ENCODE measurements at places on chromosomes 2 and 18.

- DNase-seq: no peak
Observed at GRCh38 chr2:174694196-174694878, 69.9 kb downstream of the CHRNA1 start.

- DNase-seq: no peak
Observed at GRCh38 chr18:75544496-75544895, 117.0 kb upstream of the SMIM21 start.

- DNase-seq: no peak
Observed at GRCh38 chr2:24354395-24354794, 5.9 kb downstream of the ITSN2 start.

GRCh38 chr18:7870855-7871254 is 303.7 kb downstream of the PTPRM start:
- peak; percentile 25 for DNase-seq

GRCh38 chr2:86552889-86553288 is 10.4 kb downstream of the CHMP3 start:
- DNase-seq: no peak

GRCh38 chr2:133765658-133766057 is 197.4 kb upstream of the NCKAP5 start:
- no peak for DNase-seq

DNA sequence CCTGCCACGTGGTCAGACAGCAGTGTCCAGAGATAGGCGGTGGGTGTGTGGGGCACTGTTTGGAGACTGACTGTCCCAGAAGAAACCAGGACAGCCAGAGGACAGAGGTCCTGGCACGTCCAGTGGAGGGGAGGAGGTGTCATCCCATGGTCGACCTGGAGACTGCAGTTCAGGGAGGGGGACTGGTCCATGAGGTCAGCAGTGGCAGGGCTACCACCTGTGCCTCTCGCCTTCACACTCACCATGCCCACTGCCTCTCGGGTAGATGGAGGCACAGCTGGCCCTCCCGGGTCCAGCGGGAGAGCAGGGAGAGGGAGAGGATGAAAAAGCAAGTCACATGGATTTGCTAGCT is 53.9 kb downstream of the INHBB start:
- no peak for DNase-seq

DNA sequence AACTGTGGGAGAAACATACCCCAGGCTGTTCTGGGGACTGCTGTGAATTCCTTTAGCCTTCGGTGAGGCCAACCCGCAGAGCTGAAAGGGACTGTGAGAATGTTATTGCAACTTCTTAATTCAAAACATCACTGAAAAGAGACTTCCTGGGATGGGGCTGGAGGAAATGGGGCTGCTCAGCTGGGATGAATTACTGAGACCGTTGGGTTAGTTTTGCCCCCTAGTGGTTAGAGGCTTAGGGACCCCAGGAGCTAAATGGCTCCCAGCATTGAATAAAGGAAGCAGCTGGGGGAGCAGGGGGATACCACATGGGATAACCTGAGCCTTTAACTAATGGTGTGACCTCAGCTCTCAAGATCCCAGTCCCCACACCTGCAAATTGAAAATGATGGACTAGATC is 941.1 kb upstream of the FANCL start:
- no peak for DNase-seq

GRCh38 chr2:237723602-237724001 is 75.0 kb upstream of the RBM44 start:
- DNase-seq: no peak

DNA sequence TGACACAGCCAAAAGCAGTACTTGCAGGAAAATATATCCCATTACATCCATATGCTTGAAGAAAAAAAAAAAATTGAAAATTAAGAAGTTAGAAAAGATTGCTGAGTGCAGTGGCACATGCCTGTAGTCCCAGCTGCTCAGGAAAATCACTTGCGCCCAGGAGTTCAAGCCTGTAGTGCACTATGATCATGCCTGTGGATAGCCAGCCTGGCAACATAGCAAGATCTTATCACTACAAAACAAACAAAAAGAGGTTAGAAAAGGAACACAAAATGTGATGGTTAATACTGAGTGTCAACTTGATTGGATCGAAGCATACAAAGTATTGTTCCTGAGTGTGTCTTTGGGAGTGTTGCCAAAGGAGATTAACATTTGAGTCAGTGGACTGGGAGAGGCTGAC is 361.9 kb downstream of the NYAP2 start:
- no peak for DNase-seq

DNA sequence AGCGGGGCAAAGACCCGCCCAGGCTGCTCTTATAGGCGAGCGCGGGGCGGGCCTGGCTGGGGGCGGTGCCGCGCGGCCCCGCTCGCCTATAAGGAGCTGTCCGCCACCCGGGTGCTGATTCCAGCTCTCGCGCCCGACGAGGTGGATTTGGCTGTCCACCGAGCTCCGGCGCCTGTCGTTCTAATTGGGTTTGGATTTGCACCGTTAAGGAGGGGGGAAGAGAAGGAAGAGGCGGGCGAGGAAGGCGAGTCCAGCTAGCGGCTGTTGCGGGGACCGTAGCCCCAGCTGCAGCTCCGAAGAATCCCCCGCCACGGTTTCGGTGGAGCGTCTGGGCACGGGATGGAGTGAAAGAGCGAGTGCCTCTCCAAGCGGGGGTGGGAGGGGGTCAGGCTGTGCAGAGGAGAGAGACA is at the start of gene CNTNAP5:
Gene CNTNAP5, plus strand, starts transcription at position 117 of the 410 bp plus-strand sequence. CDS start 364 bp downstream, outside the sequence.
- DNase-seq: no peak

DNA sequence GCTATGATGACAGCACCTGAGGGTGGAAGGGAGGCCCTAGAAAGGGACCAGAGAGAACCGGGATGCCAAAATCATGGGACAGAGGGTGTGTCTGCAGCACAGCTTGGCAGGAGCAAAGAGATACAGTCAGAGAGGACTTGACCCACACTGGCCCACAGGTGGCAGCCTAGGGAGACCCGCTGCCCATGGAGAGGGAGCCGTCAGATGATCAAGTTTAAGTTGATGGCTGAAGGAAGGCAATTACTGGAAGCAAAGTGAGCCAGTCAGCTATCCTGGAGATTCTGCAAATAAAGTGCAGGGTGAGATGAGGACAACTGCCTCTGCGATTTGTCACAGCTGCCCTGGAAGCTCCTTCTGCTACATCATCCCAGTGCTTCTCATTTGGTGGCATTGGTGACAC is 74.0 kb downstream of the CMPK2 start:
- DNase-seq: no peak

- DNase-seq: no peak
Observed at GRCh38 chr2:183125659-183126341, 1.6 kb downstream of the NUP35 start.

DNA sequence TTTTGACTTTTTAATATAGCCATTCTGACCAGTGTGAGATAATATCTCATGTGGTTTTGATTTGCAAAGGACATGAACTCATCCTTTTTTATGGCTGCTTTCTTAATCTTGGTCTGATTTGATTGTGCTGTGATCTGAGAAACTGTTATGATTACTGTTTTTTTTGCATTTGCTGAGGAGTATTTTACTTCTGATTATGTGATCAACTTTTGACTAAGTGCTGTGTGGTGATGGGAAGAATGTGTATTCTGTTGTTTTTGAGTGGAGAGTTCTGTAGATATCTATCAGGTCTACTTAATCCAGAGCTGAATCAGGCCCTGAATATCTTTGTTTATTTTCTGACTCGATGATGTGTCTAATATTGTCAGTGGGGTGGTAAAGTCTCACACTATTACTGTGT is 16.8 kb downstream of the SP140L start:
- DNase-seq: no peak

- DNase-seq: no peak
Observed at GRCh38 chr2:204470621-204471196, 74.6 kb upstream of the PARD3B start.

GRCh38 chr2:48266698-48267097 is 263.3 kb upstream of the STON1 start:
- DNase-seq: no peak

GRCh38 chr2:40797120-40797519 is 345.2 kb upstream of the SLC8A1 start:
- DNase-seq: peak; percentile 45

- DNase-seq: no peak
Observed at GRCh38 chr2:109516445-109517117, 97.2 kb downstream of the SEPTIN10 start.

DNA sequence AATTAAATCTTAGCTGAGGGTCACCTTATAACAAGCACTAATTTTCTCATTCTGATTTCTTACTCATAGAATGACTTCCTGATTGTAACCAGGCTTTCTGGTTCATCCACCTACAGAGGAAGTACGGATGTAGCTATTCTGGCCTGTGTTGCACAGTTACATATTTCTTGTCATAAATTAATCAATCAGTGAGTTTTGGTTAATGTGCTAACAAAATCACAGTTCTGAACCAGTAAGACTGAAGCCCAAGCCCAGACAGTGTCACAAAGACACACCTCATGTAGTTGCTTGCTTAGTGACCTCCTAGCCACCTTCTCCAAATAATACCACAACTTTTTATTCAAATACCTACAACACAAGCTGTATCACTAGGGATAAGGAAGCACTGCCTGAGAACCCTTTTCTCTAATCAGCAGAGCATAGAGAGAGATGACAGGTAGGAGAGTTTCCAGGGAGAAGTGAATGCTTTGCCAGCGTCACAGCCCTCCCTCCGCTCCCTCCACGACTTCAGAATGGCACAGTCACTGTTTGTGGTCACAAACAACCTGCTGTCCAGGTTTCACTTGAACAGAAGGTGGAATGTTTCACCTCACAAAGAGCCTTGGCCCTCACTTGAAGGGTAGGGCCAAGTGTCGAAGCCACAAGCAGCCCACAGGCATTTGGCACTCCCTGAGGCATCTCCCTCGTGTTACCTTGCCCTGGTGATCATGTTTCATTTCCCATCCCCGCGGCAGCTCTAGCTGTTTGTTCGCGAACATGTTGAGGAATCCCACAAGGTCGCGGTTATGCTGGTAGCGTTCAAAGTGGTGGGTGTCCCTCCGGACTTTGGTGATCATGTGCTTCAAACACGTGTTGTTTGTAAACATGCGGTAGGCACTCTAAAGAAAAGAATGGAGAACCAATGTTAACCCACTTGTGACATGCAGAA is 120.8 kb upstream of the STK17B start:
- peak; percentile 20 for DNase-seq

DNA sequence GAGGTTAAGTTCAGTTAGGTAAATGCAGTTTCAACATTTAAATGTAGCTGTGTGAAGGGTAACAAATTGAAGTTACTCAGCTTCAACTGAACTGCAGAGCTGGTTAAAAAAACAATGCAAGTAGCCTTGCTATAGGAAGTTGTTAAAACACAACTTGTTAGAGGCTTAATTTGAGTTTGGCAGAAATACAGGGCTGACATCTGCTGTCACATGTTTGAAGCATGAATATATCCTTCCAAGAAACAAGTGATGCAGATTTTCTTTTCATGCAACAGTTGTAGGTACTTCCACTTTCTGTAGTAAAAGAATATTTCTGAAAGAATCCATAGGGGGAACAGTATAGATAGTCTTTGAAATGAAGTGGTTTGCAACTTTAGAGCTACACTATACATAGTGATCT is 208.7 kb upstream of the RASGRP3 start:
- no peak for DNase-seq

GRCh38 chr2:180006231-180006630 is 866 bp downstream of the CWC22 start:
- no peak for DNase-seq

DNA sequence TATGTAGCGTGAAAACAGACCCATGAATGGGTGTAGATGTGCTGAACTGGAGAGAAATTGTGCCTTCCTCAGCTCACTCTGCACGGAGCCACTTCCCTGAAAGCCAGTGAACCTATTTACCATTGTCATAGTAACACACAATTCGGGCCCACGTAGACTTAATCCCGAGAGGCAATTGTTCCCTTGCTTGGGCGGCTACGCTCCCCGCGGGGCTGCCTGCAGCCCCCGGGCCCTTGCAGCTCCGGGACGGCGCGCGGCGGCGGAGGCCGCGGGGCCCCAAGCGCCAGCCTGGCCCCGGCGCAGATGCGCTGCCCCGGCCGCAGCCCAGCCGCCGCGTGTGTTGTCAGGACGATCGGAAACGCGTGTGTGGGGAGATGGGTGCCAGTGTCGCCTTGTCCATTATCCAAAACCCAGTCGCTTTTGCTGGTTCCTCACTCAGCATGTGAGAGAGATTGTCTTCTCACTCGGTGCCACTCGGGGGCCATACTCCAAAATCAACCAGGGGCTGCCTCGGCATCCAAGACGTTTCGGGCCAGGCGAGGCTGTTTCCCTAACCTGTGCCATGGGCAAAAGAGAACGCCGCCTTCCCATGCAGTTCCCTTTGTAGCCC is 17.9 kb upstream of the LRRTM1 start:
- no peak for DNase-seq

- DNase-seq: no peak
Observed at GRCh38 chr2:27914041-27914804, 23.7 kb downstream of the BABAM2 start.

- no peak for DNase-seq
Observed at GRCh38 chr2:11200651-11201050, 45.4 kb downstream of the SLC66A3 start.

GRCh38 chr18:32173654-32174053 is 16.2 kb upstream of the MEP1B start:
- DNase-seq: no peak

DNA sequence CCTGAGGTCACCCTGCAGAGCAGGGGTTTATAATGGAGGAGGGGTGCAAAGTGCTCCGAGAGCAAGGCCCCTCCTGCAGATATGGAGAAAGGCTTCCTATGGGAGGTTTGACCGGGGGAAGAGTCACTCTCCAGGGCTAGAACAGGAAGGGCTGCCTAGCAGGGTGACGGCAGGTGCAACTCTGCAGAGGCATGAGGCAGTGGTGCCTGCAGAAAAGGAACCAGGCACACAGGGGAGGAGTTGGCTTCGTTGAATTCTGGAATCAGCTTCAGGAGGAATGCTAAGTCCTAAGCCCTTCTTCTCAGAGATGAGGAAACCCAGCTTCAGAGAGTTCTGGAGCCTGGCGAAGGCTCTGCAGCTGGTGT is 17.5 kb upstream of the HPCAL1 start:
- no peak for DNase-seq

DNA sequence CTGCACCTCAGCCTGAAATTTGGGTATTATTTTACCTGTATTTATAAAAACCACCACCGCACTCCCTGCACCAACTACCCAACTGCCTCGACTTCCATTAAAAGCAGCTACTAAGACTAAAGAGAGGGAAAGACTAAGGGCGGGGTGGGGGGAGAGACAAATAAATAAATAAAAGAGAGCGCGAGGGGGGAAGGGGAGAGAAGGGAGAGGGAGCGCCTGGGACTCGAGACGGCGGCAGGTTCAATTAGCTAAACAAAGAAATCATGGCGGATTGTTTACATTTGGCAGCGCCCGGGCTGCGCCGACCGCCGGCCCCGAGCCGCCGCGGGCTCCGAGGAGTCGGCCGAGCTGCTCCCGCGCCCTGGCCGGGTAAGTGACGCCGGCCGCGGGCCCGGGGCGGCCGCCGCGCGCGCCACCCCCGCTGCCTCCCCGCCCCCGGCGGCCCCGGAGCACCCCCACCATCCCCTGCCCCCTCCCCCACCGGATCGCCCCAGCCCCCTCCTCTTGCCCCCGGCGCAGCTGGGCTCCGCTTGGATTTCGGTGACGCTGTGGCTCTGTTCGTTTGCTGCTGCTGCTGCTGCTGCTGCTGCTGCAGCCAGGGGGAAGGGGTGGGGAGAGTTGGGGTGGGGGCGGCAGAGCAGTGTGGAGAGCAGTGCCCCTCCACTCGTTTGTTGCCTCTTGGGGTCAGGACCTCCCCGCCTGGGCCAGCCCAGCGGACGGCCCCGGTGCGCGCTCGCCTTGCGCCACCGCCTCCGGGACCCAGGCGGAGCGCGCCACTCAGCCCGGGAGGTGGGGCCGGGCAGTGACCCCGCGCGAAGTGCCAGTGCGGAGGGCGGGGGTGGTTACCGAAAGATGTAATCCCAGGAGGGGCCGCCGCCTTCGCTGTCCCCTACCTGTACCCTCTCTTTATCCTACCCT is 187.2 kb upstream of the FANCL start:
- DNase-seq: no peak
